ENCODE measurements at places on chromosomes 5 and 9.

DNA sequence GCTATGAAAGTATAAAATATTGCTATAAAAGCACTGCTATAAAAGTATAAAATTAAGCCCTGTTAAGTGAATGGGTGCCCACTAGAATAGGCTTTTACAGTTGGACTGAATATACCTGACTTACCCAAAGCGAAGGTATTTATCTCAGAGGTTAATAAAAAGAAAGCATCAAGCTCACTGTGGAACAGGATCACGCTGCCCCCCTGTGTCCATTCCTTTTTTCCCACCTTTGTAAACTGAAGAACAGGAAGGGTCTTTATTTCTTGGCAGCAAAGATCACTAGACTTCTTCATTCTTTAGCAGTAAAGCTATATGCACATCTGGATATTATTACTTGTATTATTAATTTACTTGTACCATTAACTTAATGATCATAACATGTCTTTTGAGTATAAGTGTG lies 22.1 kb upstream of the PLPP6 start:
- no peak for DNase-seq
- H3K27ac ChIP-seq = no peak overlapping the region
- H3K36me3 ChIP-seq = no peaks in the 10 kb centered on the region
- H3K4me3 ChIP-seq = no peak overlapping the region

- H3K27ac ChIP-seq = peak overlapping the region; percentile 63
- no peaks in the 10 kb centered on the region for H3K27me3 ChIP-seq
- peaks cover 13% of the 10 kb centered on the region for H3K4me1 ChIP-seq
- no peaks in the 10 kb centered on the region for H3K36me3 ChIP-seq
These were observed 30.1 kb downstream of the GSN start for GRCh38 chr9:121298016-121298538.

GRCh38 chr5:178123094-178123965 lies 7.5 kb upstream of the RMND5B start:
- H3K27ac ChIP-seq = no peak overlapping the region
- no peak for DNase-seq
- H3K4me3 ChIP-seq = no peak overlapping the region
- no peaks in the 10 kb centered on the region for H3K27me3 ChIP-seq
- H3K36me3 ChIP-seq = no peaks in the 10 kb centered on the region

GRCh38 chr5:95858023-95858461 lies 35.5 kb upstream of the GLRX start:
- H3K27me3 ChIP-seq = no peaks in the 10 kb centered on the region
- peaks cover 57% of the 10 kb centered on the region for H3K4me1 ChIP-seq
- no peaks in the 10 kb centered on the region for H3K36me3 ChIP-seq
- H3K4me3 ChIP-seq = no peak overlapping the region
- peak overlapping the region; percentile 73 for H3K27ac ChIP-seq

- H3K4me1 ChIP-seq = no peaks in the 10 kb centered on the region
- no peak overlapping the region for H3K27ac ChIP-seq
- DNase-seq = no peak
- peaks cover 7% of the 10 kb centered on the region for H3K36me3 ChIP-seq
- H3K27me3 ChIP-seq = no peaks in the 10 kb centered on the region
These were observed 25.6 kb downstream of the RRAGA start for GRCh38 chr9:19074836-19075235.

- H3K4me3 ChIP-seq = no peak overlapping the region
- H3K36me3 ChIP-seq = no peaks in the 10 kb centered on the region
- no peaks in the 10 kb centered on the region for H3K27me3 ChIP-seq
These were observed 20.5 kb downstream of the SMIM15 start for GRCh38 chr5:61141801-61142200.

Measured in body of pancreas (tissue), 4 donors.